ENCODE measurements at places on chromosomes 5 and 9.

- DNase-seq = no peak
Measured at GRCh38 chr5:57434227-57434640, 48.4 kb downstream of the ACTBL2 start.

DNA sequence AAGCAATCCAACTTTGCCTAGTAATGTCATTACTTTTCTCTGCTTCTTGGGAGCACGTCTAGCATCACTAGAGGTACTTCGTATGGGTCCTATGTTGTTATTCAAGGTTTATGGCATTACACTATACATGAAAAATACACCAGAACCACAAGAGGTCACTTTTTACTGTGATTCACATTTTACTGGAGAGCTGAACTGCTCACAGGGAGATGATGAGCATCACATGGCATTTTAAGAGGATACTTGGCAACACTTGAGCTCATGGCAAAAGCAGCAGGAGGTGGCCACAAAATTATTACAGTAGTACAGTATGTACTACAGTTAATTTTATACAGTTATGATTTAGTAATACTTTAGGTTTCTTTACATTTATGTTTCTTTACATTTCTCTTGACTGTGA is 223.4 kb downstream of the PARP8 start:
- no peak for DNase-seq

GRCh38 chr9:2413160-2413805 is 208.3 kb upstream of the VLDLR start:
- no peak for DNase-seq

DNA sequence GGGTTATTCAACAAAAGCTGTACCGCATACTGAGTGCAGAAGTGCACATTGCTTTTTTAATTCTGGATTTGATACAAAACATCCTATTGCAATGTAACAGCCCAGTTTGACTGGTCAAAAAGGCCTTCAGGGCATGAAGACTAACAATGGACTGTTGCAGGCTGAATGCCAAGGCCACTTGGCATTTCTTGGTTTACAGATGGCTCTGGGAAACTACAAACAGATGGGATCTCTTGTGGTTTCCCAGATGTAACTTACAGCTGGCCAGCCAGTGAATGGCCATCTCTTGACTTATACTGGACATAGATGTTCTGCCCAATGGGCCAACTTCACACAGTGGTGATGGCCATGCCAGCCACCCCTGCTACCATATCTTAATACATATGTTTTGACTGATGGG is 36.8 kb downstream of the UGT3A2 start:
- no peak for DNase-seq

GRCh38 chr9:35774907-35775635 is 16.3 kb upstream of the NPR2 start:
- no peak for DNase-seq

GRCh38 chr5:80191991-80192398 is 63.9 kb downstream of the SERINC5 start:
- DNase-seq = no peak

- no peak for DNase-seq
Measured at GRCh38 chr5:25891691-25892090, 1146.7 kb downstream of the CDH9 start.

DNA sequence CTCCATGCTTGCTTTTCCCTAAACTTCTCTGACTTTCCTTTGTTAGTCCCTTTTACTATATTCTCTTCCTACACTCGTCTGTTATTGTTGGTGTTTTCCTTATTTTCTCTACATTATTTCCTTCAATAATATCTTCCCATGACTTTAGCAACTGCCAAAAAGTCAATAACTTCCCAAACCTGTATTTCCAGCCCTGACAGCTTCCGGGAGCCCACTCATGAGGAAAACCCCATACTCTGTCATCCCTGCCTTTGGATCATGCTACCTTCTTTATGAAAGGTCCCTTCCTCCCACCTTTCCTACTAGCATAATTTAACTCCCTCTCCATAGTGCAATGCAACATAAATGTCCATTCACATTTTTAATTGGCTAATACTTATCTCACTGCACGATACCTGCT is 144.0 kb upstream of the CDH6 start:
- no peak for DNase-seq

GRCh38 chr5:18972177-18972576 is 1015.8 kb downstream of the CDH18 start:
- DNase-seq = no peak

GRCh38 chr5:129906177-129906887 is 2.1 kb downstream of the CHSY3 start:
- peak; percentile 47 for DNase-seq

- no peak for DNase-seq
Measured at GRCh38 chr5:86617309-86617755, 409 bp upstream of the COX7C start.

- no peak for DNase-seq
Measured at GRCh38 chr5:137144656-137145055, 354.5 kb downstream of the SPOCK1 start.

GRCh38 chr9:127628758-127629467 is 16.8 kb downstream of the STXBP1 start:
- peak; percentile 46 for DNase-seq

- DNase-seq = no peak
Measured at GRCh38 chr9:20551835-20552234, 70.5 kb downstream of the MLLT3 start.

DNA sequence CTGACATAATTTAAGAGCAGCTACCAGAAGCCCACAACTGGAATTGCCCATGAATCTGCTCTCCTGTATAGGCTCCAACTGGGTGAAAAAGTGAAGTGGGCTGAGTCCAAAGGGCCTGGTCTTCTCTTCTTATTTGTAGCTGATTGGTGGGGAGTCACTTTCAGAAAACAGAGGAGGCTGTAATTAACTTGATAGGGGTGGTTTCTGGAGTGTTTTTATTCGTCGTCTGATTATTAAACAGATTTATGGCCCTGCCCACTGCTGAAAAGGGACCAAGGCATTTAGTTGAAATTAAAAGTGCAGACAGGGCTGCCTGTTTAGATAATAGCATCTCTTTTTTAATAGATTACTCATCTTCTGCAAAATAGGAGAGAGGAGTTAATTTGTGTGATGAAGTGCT is 81.0 kb upstream of the SAP30L start:
- DNase-seq = no peak

GRCh38 chr9:109168170-109168569 is 1.1 kb upstream of the FRRS1L start:
- DNase-seq = no peak

GRCh38 chr9:83964973-83965349 is 15.1 kb downstream of the HNRNPK start:
- no peak for DNase-seq

- no peak for DNase-seq
Measured at GRCh38 chr9:123807251-123807650, 122.7 kb downstream of the DENND1A start.

DNA sequence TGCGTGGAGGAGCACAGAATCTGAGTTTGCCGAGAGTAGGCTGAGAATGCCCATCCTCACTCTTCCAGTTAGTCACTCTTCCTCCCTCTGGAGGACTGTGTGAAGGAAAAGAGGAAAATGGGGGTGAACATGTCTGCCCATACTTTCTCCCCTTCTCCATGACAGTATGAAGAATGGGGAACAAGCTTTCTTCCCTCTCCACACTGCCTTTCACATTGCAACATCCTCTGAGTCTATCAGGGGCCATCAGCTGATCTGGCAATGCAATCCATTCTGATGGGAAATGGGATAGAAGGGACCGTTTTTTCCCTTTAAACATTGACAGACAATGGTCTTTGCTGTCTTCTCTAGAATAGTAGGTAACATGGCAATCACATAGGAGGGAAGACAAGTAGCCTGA is 56.8 kb downstream of the UGCG start:
- no peak for DNase-seq

DNA sequence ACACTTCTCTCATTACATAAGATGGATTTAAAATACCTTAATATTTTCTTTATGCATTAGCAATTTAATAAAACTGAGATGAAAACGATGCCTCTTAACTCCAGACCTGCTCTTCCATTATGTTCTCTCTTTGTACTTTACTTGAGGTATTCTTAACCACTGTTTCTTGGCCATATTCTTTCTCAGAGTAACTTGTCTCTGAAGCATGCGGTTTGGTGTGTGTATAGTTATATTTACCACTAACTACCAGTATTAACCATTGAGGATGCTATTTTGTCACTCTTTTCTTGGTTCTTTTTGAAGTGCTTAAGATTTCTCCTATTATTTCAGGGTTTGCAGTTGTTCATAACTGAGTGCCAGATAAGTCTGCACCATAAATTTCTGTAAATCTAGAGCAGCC is 17.9 kb downstream of the TMEM167A start:
- no peak for DNase-seq

DNA sequence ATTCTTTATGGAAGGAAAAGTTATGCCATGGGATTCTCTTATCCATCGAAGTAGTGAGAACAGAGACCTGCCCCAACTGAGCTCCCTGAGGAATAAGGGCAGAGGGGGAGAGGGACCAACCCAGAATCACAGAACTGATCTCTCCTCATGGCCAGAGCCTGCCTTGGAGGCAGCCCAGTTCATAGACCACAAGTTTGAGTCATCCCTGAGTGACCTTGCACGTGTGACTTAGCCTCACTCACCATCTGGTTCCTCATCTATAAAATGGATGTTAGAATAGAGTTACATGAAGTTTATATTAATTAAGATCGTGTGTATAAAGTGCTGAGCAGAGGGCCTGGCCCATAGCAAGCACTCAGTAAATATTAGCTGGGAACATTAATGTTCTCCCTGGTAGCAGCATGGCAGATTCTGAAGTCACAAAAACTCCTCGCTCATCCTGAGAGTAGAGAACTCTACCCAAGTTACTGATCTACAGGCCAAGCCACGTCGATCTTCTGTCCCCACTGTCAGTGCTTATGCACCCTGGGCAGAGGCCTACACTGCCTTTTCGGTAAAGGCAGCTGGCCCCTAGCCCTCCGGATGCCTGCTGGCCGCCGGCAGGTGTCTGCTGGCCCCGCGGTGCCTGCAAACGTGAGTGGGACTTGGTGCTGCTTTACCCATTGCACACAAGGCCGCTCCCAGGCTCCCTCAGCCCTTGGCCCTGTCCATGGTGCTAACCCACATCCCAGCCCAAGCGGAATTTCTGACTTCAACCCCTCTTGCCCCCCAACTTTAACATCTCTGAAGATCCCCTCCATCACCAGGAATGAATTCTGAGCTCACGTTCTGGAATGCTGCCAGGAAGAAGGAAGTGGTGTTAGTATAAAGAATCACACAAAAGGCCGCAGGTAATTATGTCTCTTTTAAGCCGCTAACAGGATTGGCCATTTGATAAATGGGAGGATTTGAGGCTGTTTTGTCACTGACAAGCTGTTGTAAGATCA is 61.1 kb upstream of the ARAP3 start:
- DNase-seq = no peak

DNA sequence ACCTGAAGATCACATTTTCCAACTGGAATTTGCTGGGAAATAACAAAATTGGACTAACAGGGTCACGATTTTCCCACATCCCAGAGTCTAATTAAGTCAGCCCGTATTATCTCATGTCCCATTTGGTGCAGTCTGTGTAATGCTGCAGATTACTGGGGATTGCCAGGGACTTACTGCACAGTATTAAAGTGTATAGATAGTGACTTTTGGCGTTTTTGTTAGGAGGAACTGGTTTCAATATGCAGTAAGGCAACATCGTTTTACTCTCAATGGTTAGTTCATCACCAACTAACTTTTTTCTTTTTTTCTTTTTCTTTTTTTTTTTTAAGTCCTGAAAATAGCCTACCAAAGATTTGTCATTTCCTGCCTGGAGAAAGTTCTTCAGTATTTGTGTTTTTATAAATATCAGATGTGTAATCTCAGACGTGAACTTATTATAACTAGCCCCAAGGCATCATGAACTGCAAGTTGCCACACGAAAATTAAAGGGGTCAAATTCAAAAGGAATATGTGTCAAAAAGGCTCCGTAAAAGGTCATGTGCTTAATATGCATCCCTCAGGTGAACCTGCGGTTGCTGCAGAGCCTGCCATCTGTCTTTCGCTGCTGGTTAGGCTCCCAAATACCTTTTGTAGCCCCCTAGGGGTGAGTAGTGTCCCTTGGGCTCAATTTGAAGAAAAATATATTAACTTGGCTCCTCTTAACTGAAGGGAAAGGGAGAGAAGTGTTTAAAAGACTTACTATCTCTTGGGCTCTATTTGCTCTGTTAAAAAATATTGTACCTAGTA is 176.7 kb upstream of the ADAMTSL1 start:
- DNase-seq = no peak

- DNase-seq = no peak
Measured at GRCh38 chr5:80035839-80036238, 691 bp downstream of the THBS4 start.

DNA sequence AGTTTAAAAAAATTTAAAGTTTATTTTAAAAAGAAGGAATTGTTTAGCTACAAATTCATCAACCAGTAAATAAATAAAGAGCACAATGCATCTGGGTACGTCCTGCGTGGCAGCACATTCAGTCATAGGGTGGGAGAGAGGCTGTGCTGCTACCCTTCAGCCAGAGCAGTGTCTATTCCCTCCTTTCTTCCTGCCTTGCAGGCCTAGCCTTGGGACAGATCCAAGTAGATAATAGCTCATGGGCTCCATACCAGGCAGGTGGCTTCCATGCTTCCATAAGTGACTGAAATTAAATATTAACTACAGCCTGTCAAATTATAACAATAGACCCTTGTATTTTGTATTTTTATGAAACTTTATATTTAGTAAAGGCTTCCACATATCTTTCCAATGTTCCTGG is 408.3 kb upstream of the RGMB start:
- DNase-seq = no peak

- DNase-seq = no peak
Measured at GRCh38 chr9:2816476-2817141, 27.3 kb downstream of the PUM3 start.

- no peak for DNase-seq
Measured at GRCh38 chr9:136308702-136309053, 4.8 kb upstream of the CCDC187 start.
